Foreskin keratinocyte (primary cell): ENCODE measurements at places on chromosomes 4 and X. TPM values are rescaled to one million over a fixed set of nuclear protein-coding genes. Genes with fewer than 3 reads are reported as not detected.
A peak's percentile ranks its signal among the peaks of the same experiment; 100 is the strongest.

TXLNG gene
- 7.1 and 8.9 TPM in 2 replicates for polyA plus RNA-seq

DNA sequence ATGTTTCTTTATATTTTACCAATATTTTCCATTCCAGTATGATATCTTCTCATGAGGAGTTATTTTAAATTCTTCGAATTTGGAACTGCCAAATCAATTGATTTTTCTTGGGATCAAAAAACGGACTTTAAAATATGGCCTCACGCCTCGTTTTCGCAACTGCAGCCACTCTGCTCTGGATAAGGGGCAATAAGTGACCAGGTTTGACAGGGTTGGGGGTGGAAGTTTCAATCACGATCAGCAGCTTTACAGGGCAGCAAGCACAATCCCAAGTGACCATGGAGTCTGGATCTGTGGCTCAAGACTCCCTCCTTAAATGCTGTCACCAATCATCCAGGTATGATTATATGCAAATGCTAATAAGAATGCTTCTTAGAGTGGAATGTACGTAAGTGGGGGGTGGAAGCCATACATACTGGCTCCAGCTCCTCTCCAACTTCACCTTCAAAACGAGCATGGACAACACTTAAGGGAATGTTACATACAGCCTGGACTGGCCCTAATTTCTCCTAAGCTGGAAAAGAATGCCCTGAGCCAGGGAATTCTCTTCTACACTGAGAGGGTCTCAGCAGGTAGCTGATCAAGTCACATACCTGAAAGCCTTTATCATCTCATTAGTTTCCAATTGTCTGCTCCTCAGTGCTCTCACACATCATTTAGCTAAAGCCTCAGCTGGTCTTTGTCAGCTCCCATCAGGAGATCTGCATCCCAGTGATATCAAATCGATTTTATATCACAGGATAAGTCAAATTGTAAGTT, 176.9 kb upstream of the DCAF8L1 start:
- DNase-seq, result no peak

ELOVL6 gene
- polyA plus RNA-seq, result 31.4 and 43.4 TPM in 2 replicates

- DNase-seq, result peak; percentile 65
These were observed 3.5 kb downstream of the EDA2R start for GRCh38 chrX:66635360-66635759.

TRIM2 gene
- 0.91 and 1.8 TPM in 2 replicates for polyA plus RNA-seq

DNA sequence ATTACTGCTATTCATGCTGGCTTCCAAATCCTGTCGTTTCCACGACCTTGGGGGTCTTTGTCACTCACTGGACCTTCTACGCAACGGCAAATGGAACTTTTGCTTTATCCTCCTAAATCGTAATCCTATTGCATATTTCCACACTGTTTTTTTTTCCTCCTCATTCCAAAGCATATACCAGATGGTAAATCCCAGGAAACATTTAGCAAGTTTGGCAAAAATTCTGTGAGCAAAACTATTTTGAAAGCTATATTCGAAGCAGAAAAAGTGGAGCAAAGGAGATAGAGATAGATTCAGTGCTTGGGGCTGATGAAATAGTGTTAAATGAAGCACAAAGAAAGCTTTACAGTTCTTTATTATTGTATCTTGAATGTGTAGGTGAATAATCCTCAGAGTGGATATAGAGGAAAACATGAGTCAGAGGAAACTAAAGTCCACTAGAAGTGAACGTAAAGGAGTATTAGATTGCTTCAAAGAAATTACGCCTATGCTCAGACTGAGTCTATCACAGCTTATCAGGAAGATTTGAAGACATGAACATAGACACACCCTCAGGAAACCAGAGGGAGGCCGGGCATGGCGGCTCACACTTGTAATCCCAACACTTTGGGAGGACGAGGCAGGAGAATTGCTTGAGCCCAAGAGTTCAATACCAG, 50.2 kb upstream of the FAM9A start:
- no peak for DNase-seq

- no peak for DNase-seq
These were observed 31.9 kb downstream of the REPS2 start for GRCh38 chrX:16978193-16978984.

CHRNA9 gene
- polyA plus RNA-seq, result 0.10 TPM in 1 of 2 replicates, not detected in the other

DNA sequence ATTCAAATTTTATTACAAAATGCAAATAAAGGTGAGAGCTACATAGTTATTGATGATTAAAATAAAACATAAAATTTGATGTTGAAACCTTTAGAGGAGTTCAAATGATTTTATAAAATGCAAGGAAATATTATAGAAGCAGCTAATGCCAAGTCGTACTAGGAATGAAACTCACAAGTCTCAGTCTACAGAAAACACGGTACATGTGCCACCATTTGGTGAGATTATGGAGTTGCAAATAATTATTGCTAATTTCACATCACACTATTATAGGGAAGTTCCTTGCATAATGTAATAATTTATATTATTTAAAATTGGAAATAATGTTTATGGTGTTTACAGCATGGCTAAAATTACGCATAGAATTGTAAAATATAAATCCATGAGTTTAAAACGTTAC, 1601.7 kb upstream of the TENM3 start:
- DNase-seq, result no peak

- no peak for DNase-seq
These were observed 23.8 kb downstream of the SOWAHB start for GRCh38 chr4:76874176-76874575.

DNA sequence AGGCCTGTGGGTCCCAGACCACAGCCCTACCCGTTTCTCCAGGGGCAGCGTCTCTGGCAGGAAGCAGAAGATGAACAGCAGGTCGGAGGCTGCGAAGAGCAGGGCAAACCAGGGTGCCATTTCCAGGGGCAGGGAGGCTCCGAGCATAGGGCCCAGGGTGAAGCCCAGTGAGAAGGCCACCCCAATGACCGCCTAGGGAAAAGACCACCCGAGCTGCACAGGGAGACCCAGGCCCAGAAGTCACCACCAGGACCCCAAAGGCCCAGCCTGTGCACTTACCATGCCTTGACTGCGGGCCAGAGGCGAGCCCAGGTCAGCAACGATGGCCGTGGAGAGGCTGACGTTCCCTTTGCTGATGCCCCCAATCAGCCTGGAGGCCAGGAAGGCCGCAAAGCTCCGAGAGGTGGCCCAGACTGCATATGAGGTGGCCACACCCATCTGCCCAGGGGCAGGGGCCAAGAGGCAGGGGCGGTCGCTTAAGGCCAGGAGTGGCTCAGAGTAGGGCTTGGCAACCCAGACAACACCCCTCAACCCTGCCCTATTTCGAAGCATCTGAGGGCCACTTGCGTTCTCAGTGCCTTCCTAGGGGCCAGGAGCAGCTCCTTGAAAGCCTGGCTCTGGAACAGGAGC, 30.8 kb downstream of the NOP14 start:
- no peak for DNase-seq

- peak; percentile 16 for DNase-seq
These were observed 15.2 kb upstream of the RUFY3 start for GRCh38 chr4:70706516-70706915.
